ENCODE measurements at places on chromosomes 7 and 10.

DNA sequence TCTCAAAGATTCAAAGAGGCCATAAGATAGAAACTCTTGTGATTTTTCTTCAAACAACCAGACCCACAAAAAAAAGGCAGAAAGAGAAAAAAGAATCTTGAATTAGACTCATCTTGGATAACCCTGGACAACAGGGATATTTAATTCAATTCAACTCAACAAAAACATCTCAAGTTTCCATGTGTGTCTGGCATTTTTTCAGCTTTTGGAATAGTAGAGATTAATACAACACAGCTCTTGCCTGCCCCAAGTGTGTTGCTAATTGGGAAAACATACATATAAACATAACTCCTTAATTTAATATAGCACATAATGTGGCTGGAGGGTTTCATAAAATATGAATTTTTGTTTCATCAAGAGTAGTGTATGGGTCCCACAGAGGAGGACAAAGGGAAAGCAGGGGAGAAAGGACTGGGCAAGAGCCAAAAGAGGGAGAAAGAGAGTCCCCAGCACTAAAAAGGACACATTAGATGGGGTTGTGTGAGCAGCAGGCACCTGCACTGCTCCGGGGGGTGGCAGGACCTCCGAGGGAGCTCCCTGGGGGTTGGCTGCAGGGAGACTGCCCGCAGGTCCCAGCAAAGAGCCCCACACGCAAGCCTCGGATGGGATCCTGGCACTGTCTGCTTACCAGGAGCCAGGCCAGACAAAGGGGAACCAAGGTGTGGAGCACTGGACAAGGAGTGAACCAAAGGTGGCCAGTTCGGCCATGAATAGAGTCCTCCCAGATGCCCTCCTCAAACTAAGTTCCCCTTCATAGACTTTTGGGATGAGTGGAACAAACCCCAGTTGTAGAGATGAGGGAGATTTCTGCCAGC is 65.6 kb upstream of the TMEM72 start:
- DNase-seq = no peak

- no peak for DNase-seq
These were observed 52.7 kb upstream of the FAM20C start for GRCh38 chr7:139561-140243.

- no peak for DNase-seq
These were observed 43.4 kb upstream of the SRGN start for GRCh38 chr10:69044546-69044945.

DNA sequence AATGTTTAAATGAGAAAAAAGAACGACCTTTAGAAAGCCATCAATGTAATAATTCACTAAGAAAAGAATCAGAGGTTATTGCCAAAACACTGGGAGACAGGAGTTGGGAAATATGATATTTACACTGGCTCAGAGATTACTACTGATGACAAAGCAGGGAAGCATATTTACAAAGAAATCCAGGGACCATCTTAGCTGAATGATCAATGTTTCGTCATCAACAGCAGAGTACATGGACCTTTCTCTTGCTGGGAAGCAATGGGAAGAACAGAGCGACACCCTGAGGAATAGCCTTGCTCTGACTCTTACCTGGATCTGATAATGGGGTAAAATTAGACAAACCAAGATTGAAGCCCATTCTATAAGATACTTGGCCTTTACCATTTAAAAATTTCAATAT is 1293.5 kb downstream of the XPNPEP1 start:
- DNase-seq = peak; percentile 33

GRCh38 chr10:89032141-89032891 is 41.7 kb downstream of the FAS start:
- peak; percentile 76 for DNase-seq

- DNase-seq = no peak
These were observed 49.1 kb upstream of the PDLIM1 start for GRCh38 chr10:95339863-95340262.

DNA sequence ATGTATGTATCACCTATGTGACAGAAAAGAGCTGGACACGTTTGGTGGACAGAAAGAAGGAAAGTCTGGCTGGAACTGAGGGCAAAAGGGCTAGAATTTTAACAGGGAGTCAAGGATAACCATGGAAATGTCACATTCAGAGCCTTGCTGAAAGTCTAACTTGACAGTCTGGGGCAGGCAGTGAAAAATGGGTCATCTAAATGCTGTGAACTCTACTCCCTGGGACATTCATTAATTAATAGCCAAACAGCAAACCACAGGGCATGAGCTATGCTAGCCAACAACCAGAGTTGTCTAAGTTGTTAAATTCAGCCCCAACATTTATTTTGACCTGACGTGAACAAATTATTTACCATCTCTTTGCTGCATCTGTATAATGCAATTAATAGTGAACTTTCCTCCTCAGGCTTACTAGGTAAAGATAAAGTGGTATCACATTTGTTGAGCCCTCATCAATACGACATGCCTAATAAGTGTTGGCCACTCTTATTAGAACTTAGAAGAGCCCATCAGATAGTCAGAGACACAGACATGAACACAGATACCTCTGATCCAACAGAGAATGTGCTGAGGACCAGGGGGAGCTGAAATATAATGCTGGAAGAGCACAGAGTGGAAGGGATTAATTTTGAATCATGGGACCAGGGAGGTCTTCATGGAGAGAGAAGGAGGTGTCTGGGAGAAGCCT is 109.9 kb downstream of the SORCS1 start:
- no peak for DNase-seq

DNA sequence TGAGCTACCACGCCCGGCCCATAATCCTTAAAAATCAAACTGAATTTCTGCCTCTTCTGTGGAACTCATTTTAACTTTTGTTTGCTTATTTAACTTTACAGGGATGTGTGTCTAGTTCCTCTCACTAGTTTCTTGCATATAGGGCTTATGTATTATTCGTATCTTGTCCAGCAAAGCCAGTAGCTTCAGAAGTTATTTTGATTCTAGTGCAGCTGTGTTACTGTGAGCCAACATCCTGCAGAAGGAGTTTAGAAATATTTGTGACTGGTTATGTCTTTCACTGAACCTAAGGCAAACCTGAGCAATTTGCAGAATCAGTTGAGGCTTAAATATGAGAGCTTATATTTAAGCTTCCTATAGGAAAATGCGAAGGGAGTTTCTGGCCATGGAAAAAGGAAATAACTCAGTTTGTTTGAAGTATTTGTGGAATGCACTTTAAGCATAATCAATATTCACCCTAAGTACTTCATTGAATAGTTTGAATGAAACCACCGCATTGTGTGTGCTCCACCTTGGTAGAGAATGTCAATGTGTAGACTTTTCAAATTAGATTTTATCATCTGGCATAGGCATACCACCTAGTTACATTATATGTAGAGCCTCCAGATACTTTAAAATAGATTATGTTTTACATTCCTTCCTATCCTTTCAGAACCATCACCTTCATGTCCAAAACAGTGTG is 90.8 kb downstream of the MCU start:
- no peak for DNase-seq

GRCh38 chr10:63348245-63348850 is 117.4 kb downstream of the JMJD1C start:
- DNase-seq = no peak

GRCh38 chr7:123755338-123755737 is 6.5 kb upstream of the WASL start:
- no peak for DNase-seq

DNA sequence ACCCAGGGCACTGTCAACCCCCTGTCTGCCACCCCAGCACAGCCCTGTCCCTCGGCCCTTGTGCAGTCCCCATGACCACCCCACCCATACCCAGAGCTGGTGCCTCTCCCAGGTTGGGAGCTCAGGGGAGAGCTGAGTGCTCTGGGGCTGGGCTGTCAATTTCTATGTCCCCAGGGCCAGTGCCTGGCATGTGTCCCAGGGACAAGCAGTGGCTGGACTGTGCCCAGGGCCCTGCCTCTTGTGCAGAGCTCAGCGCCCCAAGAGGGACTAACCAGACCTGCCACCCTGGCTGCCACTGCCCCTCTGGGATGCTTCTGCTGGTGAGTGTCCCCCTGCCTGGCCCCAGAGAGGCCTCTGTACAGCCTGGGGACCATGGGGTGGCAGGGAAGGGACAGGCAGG is 29.0 kb upstream of the ZNF862 start:
- DNase-seq = no peak

- DNase-seq = no peak
These were observed 444.2 kb upstream of the MKI67 start for GRCh38 chr10:128570319-128570995.

GRCh38 chr10:124353896-124354295 is 64.8 kb downstream of the OAT start:
- no peak for DNase-seq

- DNase-seq = peak; percentile 12
These were observed 322.7 kb downstream of the CRPPA start for GRCh38 chr7:16098585-16099179.

- no peak for DNase-seq
These were observed 482 bp downstream of the CCDC6 start for GRCh38 chr10:59905731-59906416.

All from AG10803 (cell line).